ENCODE measurements at places on chromosomes 6 and 20.

- DNase-seq: no peak
These were observed 29.1 kb upstream of the PKIG start for GRCh38 chr20:44552950-44553908.

- DNase-seq: no peak
These were observed 79.6 kb upstream of the AHI1 start for GRCh38 chr6:135577059-135577538.

GRCh38 chr6:3232017-3232945, 4.8 kb upstream of the TUBB2B start:
- DNase-seq: no peak

DNA sequence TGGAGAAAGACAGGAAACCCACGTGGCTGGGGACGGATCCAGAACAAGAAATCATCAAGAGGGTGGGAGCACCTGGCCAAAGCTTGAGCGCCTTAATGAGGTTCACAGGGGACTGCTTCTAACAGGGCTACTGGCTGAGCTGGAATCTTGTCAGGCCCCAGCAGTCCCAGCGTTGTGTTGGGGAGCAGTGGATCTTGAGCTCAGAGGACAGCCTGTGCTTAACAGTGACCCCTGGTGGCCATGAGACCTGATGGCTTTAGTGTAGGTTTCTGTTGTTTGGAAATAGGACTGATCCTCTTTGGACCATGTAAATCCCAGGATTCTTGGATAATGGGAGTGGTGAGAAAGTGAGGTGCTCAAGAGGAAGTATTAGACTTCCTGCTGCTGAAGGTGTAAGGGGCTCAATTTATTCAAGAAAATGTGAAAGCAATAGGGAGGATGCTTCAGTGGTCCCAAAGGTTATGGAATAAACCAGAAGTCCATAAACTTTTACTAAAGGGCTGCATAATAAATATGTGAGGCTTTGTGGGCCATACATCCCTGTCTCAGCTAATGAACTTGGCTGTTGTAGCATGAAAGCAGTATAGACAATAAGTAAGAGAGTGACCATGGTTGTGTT, 216.2 kb downstream of the NFATC2 start:
- peak; percentile 9 for DNase-seq

- no peak for DNase-seq
These were observed 69.6 kb downstream of the HFE start for GRCh38 chr6:26156850-26157250.

DNA sequence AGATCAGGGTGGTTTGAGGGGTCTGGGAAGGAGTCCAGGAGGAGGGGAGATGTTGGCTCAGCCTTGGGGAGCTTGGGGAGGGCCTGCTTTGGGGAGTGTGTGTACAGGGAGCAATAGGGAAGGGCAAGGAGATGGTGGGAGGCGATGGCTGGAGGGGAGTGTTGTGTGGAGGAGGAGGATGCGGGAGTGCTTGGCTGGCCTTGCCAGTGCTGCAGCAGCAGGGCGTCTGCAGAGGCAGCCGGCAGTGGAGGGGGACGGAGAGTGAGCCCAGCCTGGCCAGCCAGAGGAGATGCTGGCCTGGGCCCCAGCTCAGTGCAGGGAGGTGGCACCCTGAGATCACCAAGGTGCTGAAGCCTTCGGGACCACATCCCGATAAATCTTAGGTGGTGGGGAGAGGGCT, 3.9 kb downstream of the IP6K3 start:
- no peak for DNase-seq

- no peak for DNase-seq
These were observed 12.7 kb downstream of the IL22RA2 start for GRCh38 chr6:137160763-137161162.

DNA sequence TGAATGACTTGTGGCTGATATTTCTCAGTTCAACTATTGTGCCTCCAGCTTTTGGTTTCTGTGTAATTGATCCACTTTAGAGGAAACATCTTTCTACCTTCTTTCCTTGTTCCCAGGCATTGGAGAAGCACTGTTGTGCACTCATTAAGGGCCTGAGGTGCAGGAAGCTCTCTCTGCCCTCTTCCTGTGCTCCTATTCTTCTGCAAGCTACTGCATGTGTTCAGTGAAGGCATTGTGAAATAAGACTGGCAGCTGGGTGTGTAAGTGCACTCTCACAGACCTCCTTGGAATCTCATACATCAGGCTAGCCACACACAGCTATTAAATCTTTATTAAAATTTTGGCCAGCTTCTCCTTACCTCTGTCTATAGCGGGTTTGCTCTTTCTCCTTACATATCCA, 177.8 kb downstream of the OGFRL1 start:
- DNase-seq: no peak

DNA sequence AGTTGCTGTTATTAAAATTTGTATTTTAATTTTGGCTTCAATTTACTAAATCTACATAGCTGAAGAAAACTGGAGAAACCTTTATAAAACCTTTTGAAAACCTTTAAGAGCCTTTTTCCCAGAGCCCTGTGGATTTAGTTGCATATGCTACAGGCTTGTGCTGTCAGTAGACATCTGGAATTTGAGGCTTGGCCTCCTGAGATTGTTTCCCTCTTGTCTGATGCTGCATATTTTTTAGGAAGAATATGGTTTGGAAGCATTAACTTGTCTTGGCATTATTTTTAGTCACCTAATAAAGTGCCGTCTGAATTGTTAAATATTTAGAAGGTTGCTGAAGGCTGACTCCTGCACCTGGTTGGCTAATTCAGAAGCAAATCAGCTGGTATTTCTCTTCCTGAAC, 369.4 kb downstream of the UTRN start:
- no peak for DNase-seq

GRCh38 chr6:37058084-37058586, 52.7 kb downstream of the FGD2 start:
- no peak for DNase-seq

DNA sequence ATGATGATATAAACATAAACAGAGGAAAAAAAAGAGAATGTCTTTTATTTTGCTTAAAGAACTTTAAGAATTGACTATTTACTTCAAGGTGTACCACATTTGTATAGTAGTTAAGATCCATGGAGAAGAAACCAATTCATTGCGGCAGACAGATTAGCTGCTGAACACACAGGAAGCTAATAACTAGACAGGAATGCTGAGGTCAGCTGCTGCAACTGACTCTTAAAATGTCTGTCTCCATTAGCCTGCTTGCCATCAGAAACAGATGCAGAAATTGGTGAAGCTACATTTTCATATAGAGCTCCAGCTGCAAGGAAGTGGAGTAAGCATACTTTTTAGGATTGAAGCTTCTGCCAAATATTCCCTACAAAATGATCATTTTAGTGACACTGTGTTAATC, 939.5 kb downstream of the EPHA7 start:
- DNase-seq: no peak

DNA sequence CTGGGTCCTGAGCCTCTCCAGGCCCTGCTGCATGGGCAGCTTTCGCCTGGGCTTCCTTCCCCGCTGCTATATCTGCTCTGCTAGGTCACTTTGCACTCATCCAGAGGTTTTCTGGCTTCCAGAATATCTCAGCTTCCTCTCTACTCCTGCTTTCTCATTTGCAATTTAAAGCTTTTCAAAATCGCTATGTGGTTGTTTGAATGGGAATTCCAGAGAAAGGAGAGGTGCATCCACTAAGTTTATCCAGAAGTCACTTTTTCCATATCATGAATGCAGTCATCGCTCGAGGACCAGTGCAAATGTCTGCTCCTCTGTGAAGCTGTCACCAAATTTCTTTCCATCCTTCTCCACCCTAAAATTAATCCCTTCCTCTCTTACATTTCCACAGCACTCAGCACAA, 61.2 kb downstream of the SOD2 start:
- no peak for DNase-seq

DNA sequence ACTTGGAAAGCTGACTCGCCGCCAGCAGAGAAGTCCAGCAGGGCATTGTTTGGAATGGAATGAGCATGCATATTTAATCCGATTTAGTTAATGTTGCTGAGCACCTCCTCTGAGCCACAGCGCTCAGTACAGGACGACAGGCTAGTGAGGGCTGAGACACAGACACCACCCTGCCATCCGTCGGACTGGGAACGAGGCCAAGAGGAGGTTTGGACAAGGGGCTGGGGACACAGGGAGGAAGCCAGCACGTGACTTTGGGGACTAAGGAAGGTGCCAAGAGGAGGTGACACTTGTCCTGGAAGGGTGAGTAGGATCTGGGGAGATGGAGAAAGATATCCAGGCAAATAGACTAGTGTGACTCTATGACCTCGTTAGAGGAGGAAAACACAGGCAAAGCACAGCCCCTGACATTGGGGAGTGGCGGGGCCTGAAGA, 152.5 kb upstream of the ECI2 start:
- no peak for DNase-seq

GRCh38 chr20:22795433-22795832, 211.1 kb upstream of the FOXA2 start:
- DNase-seq: no peak

GRCh38 chr6:34223956-34224940, 12.4 kb upstream of the HMGA1 start:
- peak; percentile 90 for DNase-seq

DNA sequence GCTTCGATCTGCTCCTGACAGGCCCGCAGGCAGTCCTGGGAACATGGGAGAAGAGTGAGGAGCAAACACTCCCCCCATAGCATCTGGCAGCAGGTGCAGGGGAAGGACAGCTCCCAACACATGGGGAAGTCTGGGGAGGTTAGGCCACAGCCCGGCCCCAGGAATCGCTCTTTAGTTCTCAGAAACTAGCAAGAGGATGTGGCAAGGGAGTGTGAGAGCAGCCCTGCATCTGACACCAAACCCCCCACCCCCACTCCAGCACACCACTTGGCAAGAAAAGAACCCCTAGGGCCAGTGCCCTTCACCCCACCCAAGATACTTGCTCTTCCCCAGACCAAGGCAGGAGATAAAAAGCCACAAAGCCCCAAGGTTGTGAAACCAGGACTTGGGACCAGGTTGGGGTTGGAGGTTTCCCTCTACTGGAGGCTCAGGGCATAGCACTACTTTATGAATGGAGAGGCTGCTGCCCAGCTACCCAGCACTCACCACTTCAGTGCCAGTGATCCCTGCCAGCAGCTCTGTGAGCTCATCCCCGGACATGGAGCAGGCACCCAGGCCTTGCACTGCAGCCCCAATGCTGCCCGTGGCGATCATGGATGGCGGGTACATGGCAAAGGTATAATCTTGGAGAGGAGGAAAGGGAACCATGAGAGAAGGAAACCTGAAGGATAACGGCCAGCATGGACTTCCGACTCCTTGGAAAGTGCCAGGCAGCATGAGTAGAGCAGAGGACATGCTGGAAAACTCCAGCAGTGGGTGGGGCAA, 5.4 kb downstream of the CCND3 start:
- DNase-seq: no peak

All from stimulated activated CD4-positive, alpha-beta T cell treated with anti-CD3 and anti-CD28 coated beads, Interleukin-1b, Interleukin-23, amount 100 ng/mL, for 1 hour (primary cell).